ENCODE measurements at places on chromosomes 2 and 18.

DNA sequence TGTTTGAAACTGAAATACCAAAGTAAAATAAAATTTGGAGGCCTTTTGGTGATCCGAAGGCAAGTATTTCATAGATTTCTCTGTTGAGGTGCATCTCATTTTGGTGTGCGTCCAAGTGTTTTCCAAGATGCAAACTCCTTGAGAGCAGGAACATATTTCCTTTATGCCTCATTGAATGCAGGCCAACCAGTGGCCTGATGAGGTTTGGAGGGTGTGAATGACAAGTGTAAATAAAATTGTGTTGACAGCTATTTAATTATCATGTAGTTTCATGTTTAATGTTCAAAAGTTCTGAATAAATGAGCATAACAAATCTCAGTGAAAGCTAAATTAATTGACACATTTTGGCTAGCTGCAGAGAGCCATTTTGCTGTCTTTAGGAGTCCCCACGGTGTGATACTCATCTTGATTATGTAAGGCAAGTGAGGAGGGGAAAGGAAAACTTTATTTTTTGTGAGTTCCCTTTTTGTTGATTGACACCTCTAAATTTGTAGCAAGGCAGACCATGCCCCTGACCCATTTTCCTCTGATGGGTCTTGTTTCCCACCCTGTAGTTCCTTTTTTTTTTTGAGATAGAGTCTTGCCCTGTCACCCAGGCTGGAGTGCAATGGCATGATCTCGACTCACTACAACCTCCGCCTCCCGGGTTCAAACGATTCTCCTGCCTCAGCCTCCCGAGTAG, 6.3 kb upstream of the LTBP1 start:
- no peak for DNase-seq

DNA sequence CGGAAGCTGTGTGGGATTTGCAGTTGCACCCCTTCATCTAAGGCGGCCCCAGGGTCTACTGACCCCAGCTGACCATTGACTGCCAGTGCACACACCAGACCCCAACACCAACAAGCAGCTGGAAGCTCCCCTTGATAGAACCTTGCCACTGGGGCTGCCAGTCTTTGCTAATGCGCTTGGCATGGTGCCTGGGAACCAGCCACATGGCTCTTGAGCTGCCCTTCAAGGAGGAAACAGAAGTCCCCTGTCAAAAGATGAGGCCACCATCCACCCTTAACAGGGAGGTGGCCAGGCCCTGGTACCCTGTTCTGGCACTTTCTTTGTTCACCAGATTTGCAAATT, 8.6 kb downstream of the ALPI start:
- DNase-seq: no peak

- DNase-seq: no peak
Observed at GRCh38 chr2:138752197-138752956, 27.8 kb downstream of the NXPH2 start.

DNA sequence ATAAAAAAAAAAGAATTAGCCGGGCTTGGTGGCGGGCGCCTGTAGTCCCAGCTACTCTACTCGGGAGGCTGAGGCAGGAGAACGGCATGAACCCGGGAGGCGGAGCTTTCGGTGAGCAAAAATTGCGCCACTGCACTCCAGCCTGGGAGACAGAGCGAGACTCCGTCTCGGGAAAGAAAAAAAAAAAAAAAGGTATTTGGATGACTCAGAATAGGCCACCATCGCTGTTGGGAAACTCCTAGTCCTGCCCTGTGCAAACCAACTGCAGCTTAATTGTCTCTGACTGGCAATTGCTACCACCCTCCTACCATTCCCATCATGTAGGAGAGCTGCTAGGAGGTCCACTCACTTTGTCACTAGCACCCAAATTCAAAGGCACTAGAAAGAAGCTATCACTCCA, 43.5 kb downstream of the ATP8B1 start:
- DNase-seq: no peak

DNA sequence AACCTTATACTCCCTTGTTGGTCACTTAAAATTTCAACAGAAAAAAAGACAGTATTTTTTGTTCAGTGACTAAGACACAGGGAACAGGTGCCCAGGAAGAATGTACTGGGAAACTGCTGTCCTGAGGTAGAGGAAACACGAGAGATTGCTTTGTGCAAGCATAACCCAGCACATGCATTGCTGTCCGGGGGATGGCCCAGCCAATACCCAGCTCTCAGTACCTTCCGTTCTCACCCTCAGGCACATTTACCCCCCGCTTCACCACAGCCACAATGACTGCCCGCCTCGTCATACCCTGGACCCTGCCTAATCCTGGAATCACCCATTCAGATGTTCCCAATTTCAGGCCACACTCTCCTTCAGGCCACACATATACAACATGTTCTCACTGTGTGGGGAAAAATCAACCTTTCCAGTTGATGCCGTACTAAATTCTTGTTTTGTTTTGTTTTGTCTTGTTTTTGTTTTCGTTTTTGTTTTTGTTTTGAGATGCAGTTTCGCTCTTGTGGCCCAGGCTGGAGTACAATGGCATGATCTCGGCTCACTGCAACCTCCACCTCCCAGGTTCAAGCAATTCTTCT, 140.7 kb downstream of the ESCO1 start:
- no peak for DNase-seq

DNA sequence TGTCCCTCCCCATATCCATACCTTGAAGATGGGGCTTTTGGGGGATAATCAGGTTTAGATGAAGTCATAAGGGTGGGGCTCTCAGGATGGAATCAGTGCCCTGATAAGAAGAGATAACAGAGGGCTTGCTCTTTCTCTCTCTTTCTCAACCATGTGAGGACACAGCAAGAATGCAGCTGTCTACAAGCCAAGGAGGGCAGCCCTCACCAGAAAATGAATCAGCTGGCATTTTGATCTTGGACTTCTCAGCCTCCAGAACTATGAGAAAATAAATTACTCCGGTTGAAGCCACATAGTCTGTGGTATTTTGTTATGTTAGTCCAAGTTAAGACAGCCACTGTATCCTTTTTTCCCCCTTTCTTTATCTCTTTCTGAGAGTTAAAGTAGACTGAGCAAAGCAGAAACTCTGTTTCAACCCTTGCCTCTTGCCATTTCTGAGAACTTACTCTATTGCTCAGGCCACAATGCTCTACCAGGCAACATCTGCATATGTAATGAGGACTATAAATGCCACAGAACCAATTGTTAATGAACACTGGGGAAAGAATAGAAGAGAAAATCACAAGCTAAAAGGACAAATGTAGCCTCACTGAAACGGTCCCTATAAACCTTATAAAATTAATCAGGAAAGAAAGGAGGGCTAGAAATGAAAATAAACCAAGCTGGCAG, 56.9 kb downstream of the SRBD1 start:
- no peak for DNase-seq

GRCh38 chr2:100067784-100068183, 74.6 kb downstream of the AFF3 start:
- no peak for DNase-seq

DNA sequence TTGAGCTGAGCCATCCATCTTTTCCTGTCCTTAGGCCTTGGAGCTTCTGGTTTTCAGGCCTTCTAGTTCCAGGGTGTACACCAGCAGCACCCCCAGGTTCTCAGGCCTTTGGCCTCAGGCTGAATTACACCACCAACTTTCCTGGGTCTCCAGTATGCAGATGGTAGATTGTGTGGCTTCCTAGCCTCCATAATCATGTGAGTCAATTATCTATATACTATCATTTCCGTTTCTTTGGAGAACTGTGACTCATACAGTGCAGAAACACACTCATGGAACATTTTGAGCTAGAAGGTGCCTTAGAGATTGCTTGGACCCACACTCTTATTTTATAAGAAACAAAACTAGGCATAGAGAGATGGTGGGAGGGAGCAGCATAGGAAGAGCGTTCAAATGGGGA, 167.4 kb downstream of the NCK2 start:
- no peak for DNase-seq

GRCh38 chr2:207087046-207087902, 78.5 kb downstream of the KLF7 start:
- DNase-seq: no peak

DNA sequence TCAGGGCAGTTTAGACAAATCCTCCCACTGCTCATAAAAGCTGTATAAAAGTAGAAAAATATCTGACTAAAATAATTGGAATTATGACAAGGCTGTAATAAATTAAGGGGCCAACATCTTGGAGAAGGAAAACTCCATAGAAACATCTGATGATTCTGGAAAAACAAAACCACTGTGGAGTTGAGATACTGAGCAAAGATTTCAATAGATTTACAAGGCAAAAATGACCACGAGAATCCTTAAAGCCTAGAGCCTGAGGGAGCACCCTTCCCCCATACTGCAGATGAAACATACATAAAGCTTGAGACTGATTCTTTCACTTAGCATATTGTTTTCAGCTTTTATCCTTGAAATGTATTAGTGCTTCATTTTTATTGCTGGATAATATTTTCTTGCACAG, 286.4 kb upstream of the MMADHC start:
- no peak for DNase-seq

DNA sequence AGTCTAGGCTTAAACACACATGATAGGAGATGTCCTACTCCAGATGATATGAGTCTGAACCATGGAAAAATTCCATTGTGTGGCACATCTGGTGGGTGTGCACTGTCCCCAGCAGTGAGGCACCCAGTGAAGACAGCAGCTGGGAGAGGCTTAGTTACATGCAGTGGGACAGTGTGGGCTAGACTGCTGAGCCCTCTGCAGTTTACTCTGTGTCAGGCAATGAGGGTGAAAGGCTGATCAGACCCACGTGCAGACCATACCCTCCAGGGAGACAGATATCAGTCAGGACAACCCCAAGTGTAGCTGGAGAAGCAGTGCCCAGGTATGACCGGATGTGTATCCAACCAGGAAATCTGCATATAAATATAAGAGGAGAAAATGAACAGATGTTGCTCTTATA, 13.4 kb downstream of the IL37 start:
- no peak for DNase-seq

DNA sequence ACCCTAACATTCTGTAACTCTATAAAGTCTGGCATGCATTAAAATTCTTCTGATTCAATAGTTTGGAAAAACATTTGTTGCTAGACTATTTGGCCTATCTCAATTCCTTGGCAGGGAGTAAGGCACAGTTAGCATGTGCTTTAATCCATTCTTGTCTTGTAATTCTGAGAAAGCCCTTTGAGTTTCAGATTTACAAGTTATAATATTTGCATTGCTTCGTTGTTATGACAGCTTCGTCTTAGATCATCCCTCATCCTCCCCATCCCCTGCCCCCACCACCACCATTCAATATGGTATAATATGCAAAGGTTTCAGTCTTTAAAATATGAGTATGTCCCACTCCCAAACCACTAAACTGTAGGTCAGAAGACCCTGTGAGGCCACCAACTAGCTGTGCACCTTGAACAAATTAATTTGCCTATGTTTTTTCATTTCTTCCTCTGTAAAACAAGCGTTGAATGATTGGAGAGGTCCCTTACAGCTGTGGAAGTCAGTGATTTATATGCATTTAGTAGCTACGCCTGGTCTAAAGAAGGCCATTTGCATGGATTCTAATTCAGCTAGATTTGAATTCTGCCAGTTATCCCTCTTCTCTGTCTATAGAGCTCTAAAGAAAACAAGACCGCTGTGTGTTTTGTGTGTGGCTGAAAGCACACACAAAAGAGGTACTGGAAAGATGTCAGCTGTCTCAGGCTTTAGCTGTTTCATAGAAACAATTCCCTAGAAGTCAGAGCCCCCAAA, 591 bp downstream of the C2orf80 start:
- no peak for DNase-seq

DNA sequence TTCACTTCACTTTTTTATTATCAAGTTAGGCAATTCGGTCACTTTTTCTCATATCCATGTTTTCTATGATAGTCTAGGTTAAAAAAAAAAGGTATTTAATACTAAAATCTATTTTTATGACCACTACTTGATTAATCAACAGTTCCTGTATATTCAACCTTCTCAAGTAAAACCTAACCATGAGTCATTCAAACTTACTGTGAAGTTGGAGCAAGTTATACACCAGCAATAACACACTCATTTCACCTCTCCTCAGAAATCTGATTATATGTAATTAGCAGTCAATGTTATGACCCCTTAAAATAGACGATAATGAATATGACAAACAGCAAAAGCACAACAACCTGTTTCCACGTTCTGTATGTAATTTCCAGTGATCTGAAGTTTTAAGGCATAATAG, 35.0 kb upstream of the ADAM17 start:
- no peak for DNase-seq

- DNase-seq: no peak
Observed at GRCh38 chr18:62944454-62944853, 229.1 kb downstream of the PHLPP1 start.

- DNase-seq: no peak
Observed at GRCh38 chr2:69683170-69683971, 39.8 kb upstream of the AAK1 start.

GRCh38 chr2:67448648-67449047, 51.5 kb downstream of the ETAA1 start:
- DNase-seq: no peak

DNA sequence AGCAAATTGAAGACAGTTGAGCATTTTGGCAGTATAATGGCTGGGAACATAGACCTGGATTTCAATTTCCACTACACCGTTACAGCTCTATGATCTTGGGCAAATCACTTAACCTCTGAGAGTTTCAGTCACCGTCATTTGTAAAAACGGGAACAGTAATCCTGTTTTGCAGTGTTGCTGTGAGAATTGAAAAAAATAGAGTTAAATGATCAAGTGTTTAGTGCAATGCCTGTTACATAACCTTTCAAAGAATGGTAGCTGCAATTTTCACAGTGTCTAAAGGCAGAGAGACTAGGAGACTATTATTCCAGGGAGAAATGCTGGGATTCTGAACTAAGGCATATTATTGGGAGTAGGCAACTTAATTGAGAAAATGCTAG, 2.0 kb downstream of the AGPS start:
- no peak for DNase-seq

GRCh38 chr2:200128296-200128695, 172.9 kb downstream of the MAIP1 start:
- no peak for DNase-seq

DNA sequence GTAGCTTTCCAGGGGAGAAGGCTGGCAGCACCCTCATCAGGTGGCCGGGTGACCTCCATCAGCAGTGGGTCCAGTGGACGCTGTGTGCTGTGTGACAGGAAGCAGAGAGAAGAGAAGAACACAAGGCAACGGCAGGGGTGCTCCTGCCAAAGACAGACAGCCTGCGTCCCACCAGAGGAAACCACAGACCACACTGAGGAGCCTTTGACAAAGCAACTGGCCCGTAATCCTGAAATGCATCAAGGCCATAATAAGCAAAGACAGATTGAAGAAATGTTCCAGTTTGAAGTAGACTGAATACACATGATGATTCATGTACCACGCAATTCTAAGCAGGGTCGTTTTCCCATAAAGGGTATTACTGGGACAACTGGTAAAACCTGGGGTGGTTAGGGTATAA, 172.4 kb downstream of the FBXO15 start:
- DNase-seq: no peak
